ENCODE measurements at places on chromosomes 5 and 9.

DNA sequence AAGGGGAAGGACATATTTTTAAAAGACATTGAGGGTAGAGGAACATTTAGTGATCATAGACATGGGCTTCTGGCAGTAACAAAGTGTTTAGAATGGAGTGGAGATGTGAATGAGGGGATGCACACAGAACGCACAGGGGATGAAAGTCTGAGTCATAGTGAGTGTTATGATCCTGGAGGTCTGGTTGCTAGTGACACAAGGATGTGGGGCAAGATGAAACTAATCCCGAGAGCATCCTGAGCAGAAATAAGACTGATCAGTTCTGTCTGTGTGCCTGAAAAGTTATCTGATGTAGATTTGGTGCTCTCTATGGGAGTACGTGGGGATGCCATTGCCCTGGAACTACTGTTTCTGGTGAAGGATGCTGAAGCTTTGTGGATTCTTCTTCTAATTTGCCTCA is 141.1 kb downstream of the CHSY3 start:
- no peak for DNase-seq

DNA sequence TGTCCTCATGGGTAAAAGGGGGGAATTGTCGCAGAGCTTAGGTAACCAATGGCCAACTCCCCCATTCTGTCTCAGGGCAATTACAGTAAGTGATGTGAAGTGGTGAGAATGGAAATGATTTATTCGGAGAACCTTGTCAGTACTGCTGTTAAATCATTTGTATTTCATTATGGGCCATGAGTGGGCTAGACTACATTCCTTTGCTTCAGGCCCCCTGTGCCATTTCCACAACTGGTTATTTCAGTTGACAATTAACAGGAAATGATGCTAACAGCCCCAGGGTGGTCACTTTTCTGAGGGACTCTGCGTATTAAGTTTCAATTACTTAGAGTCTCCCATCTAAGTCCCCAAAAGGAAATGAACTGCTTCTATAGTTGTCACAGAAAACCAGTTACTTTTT is 653.7 kb downstream of the CCDC171 start:
- no peak for DNase-seq

DNA sequence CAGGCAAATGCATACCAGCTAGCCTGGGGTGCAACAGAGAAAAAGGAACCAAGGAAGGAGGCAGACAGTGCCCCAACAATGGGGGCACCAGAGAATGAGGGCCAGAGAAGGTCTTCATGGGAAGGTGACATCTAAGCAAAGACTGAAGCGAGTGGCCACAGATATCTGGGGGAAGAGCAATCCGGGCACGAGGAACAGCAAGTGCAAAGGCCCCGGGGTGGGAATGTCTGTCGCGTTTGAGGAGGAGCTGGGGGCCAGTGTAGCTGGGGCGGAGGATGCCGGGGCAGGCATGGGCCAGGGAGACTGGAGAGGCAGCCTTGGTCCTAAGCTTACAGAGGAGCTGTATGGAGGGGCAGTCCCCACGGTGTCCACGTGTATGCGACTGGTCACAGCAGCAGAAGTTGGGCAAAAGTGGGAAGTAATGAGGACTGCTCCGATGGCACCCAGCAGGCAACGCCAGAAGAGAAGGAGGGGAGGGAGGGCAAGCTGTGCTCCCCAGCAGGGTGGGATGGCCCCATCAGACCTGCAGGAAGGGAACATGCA is 19.1 kb downstream of the EEIG1 start:
- DNase-seq = no peak

DNA sequence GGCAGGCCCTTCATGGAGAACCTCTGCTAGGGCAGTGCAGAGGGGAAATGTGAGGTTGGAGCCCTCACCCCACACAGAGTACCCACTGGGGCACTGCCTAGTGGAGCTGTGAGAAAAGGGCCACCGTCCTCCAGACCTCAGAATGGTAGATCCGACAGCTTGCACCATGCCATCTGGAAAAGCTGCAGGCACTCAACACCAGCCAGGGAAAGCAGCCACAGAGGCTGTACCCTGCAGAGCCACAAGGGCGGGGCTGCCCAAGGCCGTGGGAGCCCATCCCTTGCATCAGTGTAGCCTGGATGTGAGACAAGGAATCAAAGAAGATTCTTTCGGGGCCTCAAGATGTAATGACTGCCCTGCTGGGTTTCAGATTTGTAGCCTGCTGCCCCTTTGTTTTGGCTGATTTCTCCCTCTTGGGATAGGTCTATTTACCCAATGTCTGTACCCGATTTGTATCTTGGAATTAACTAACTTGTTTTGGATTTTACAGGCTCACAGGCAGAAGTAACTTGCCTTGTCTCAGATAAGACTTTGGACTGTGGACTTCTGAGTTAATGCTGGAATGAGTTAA is 16.6 kb upstream of the ZDHHC11 start:
- no peak for DNase-seq

DNA sequence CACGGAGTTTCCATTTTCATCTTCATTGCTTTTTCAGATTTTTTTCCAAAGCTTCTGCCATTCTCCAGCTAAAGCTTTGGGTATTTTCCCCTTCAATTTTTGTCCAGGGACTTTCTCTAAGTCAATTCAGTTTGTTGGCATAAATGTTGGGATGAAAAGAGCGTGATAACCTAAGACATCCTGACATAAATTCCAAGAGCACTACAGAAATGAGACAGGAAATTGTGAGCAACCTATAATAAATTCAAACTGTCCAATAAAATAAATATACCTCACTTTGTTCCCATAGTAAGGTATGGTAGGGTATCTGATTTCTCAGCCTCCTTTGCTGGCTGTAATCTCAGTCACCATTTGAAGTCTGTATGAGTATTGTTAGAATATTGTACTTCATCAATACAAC is 8.4 kb downstream of the ADAMTSL1 start:
- no peak for DNase-seq

DNA sequence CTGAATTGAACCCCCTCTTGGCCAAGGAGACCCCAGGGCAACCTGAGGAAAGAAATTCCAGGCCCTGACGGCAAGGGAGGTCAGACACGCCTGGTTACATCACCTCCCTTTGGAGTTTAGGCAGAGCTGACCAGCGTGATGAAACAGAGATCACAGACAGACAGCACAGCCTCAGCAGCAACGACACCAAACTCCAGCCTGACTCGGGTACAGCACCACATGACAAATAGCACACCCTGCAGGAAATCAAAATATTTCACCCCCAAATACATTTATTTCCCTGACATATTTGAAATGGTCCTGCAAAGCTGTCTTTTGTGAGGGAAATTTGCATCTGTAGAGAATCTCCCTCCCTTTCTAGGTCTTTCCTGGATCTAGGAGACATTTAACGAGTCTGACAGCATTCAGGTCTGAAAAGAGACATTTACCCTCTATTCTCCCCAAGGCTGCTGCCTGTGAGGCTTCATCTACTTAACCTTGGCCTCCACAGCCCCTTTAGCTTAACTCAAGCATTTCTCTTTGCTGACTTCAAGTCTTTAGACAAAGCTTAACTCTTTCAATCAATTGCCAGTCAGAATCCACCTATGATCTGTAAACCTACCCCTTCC is 2.6 kb downstream of the QSOX2 start:
- DNase-seq = no peak

- peak; percentile 43 for DNase-seq
Observed at GRCh38 chr5:82349652-82350051, 71.5 kb upstream of the RPS23 start.

GRCh38 chr5:176712546-176713304 is 65.4 kb downstream of the TSPAN17 start:
- no peak for DNase-seq

GRCh38 chr5:59685793-59686192 is 207.7 kb downstream of the PDE4D start:
- DNase-seq = no peak

- DNase-seq = no peak
Observed at GRCh38 chr5:128782446-128782845, 182.8 kb upstream of the SLC27A6 start.

Data from CD4-positive, alpha-beta T cell treated with Interleukin-17A for 4 hours (primary cell).